ENCODE measurements at places on chromosomes 1 and 21.

DNA sequence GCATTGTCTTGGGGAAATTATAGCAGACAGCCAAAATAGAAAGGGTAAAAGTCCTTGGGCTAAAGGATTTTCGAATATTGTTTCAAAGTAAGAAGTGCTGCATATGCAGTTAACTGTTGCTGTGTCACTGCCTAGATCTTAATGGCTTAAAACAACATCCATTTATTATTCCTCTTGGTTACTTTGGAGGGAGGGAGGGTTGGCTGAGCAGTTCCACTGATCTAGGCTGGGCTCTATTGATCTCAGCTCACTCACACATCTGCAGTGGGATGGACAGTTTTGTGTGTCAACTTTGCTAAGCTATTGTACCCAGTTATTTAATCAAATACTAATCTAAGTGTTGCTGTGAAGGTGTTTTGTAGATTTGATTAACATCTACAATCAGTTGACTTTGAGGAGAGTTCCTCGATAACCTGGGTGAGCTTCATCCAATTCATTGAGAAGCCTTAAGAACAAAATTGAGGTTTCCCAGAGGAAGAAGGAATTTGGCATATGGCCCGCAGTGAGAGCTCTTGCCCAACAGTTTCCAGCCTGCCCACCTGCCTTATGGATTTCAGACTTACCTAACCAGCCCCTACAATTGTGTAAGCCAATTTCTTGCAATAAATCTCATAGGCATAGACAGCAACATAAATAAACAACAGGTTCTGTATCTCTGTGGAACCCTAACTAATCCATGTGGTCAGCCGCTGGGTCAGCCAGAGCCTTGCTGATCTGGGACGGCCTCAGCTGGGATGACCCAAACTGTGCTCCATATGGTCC is 187.3 kb downstream of the AK5 start:
- DNase-seq = no peak

DNA sequence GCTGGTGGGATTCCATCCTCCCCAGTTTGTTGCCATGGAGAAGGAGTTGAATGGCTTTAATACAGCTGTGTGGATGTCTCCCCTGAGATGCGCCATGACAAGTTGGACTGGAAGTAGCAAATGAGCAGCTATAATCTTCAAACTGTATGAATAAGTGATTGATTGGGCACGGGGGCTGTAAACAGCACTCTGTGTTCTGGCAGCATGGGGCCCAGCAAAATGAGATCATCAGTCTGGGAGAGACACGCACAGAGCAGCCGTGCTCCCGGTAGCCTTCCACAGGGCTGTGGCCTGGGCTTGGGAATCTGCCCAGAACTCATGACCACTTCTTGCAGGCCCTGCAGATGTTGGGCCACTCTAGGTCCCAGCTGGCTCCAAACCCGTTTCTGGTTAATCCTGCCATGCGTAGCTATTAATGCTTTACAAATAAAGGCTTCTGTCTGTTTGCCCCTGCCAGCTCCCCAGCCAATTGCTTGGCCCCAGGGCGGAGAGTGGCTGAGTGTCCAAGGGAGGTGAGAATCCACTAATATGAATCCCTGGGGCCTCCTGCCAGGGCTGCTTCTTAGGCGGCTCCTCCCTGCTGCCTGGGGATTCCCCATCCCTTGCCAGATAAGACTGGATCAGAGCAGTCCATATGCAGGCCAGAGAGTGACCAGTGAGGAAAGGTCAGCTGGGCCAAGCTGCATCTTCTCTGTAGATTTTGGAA is 642.9 kb downstream of the AJAP1 start:
- no peak for DNase-seq

- DNase-seq = peak; percentile 23
Observed at GRCh38 chr1:100440075-100440809, 87.9 kb downstream of the CDC14A start.

GRCh38 chr1:8540971-8541370 is 223.1 kb downstream of the SLC45A1 start:
- no peak for DNase-seq

DNA sequence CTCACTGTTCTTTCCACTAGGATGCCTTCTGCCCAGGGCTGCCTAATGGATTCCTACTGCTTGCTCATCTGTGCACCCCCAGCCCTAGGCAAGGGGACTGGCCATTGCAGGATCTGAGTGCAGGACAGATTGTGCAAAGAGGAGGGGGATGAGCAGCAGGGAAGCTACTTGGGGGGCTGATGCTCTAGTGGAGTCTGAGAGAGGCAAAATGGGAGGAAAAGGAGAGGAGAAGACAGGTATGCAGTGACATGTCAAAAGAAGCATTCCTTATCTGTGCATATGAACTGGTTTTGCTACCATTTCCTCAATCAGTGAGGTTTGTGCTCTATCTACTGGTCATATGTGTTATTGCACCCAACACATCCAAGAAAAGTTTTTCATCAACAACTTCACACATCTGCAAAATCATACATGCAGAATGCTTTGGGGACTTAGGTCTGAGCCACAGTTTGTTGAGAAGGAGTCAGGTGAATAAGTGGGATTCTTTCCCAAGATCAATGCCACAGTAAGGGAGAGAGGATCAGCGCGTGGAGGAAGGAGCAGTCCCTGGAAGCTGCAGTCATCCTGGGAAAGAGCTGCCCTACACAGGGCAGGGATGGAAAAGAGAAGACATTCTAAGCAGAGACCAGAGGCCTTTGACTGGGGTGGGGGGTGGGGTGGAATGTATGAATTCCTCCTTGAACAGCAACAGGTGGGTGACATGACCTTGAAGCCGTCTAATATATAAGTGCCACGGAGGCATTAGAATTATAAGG is 14.4 kb downstream of the SLC5A9 start:
- DNase-seq = no peak

GRCh38 chr1:228753287-228753686 is 18.0 kb downstream of the RHOU start:
- no peak for DNase-seq

DNA sequence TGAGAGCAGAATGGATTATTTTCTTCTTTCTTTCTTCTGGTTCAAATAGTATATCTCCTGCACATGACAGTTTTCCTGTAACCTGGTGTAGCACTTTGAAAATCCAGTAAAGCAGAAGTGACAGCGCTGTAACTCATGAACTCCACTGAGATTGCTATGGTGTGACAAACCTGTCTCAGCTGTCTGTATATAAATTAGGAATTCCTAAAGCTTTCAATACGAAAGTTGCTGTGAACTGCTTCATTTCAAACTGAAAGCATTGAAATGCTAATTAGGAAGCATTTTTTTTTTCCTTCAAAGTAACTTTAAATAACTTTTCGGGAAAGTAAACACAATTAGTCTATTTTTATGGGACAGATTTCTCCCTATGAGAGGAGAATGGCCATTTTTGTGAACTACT is 646.9 kb upstream of the ZP4 start:
- DNase-seq = no peak

DNA sequence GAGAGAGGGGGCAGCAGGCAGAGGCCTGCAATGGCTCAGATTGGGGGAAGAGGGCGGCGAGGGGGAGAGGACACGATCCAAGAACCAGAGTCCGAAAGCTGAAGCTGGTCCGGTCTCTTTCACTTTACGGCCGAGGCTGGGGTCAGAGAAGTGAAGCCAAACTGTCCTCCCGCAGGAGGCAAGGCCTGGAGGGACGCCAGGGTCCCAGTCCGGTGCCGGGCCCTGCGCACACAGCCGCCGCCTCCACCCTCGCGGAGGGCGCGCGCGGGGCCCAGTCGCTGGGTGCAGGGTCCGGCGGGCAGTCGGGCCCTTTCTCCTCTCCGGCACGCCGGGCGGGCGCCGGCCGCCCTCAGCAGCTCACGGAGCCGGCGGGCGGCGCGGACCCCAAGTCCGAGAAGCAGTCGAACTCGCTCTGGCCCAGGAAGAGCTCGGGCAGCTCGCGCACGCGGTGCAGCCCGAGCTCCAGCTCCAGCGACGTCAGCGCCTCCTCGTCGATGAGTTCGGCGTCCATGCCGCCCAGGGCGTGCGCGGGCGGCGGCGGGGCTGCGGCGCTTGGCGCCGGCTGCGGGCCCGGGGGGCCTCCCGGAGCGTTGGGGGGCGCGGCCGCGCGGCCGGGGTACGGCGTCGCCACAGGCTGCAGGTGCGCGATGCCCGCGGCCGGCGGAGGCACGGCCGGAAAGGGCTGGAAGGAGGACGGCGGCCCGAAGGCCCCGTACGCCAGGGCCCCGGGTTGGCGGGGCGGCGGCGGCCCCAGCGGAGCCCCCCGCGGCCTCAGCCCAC is 749 bp downstream of the CITED4 start:
- DNase-seq = no peak

GRCh38 chr1:50023292-50024159 is at the start of gene AGBL4:
Gene AGBL4 (minus strand): TSS chr1:50023954.
- DNase-seq = no peak

- no peak for DNase-seq
Observed at GRCh38 chr1:50970931-50971582, 1.0 kb downstream of the CDKN2C start.

DNA sequence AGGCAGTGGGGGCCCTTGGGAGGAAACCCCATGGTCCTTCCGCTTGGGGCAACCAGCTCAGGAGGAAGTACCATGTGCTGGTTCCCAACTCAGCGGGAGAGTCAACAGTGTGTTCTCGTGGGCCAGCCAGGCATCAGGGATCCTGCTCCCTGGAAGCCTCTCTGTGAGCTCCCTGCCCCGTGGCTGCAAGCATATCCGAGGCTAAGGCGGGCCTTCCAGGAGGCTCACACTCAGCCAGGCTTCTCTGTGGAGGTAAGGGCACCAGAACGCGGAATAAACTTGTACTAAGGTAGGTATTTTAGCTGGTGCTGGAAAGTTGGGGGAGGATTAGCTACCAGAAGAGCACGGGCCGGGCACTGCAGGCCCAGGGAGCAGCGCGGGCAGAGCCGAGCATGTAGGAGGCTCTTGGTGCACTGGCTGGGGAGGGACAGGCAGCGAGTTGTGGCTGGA is 74.7 kb upstream of the POU3F1 start:
- no peak for DNase-seq

GRCh38 chr1:167856711-167857418 is 57.1 kb downstream of the ADCY10 start:
- no peak for DNase-seq

- no peak for DNase-seq
Observed at GRCh38 chr1:242842094-242842493, 317.6 kb upstream of the PLD5 start.

DNA sequence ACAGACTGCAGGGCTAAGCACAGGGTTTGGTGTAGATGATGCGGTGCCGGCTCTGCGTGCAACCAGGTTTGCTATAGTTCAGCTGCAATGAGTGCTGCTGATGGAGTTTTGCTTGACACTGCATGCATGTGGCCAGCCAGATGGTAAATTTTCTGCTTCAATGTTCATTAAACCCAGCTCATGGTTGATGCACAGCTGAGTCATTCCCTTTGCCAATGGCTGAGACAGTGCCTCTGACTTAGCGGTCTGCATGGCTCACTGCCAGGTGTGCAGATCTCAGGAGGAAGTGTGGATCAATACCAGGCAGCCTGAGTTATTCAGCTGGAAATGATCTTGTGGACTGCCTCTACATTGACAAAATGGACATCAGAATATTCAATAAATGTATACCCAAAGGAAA is 172.7 kb upstream of the ZP4 start:
- DNase-seq = no peak

DNA sequence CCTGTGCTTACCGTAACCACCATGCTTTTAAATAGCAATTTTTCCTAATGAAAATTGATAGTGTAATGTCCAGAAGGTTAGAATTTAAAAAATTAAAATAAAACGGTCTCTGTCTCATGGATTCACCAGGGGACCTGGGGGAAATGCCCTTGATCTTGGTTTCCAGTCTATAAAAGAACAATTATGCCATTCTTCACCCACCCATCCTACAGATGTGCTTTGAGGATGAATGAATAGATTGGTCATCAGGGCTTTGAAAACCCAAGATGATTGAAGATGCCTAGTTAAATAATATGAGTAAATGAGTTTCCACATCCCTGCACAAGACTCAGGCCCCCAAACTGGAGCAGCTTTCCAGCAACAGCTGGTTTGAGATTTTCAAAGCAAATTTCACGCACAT is 38.7 kb downstream of the CNN3 start:
- no peak for DNase-seq

GRCh38 chr1:186299570-186299969 is 75.5 kb downstream of the TPR start:
- no peak for DNase-seq

DNA sequence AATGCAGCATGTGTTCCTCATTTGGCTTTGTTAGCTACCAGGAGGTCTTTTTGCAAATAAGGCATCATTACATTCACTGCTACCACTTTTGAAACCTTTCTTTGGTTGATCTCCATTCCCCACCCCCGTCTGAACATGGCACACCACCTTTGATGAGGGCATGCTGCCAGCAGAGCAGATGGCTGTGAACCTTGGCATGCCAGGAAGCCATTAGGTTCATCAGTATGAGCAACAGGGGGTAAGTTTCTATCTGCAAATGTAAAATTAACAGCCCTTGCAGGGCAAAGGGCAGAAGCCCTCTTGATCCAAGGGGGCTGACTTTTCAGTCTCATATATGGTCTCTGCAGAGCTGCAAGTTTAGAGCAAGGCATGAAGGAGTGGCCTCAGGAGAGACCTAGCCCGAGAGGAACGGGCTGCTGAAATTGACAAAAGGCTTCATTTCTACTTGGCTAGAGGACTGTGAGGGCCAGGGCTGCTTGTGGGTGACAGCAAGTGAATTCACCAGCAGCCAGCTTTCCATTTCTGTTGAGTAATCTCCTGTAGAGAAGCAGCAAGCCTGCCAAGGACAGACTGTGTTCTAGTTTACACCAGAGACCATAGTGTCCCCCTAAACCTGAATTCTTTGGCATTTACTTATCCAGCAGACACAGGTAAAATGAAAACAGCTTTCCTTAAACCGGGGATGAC is 127.9 kb downstream of the ZNF326 start:
- no peak for DNase-seq

- peak; percentile 78 for DNase-seq
Observed at GRCh38 chr1:161038523-161039153, at the start of gene TSTD1. Gene TSTD1 (minus strand): TSS chr1:161038964. CDS start chr1:161038889, 75 bp downstream.

- peak; percentile 52 for DNase-seq
Observed at GRCh38 chr1:39258146-39258924, 53.8 kb downstream of the MACF1 start.

DNA sequence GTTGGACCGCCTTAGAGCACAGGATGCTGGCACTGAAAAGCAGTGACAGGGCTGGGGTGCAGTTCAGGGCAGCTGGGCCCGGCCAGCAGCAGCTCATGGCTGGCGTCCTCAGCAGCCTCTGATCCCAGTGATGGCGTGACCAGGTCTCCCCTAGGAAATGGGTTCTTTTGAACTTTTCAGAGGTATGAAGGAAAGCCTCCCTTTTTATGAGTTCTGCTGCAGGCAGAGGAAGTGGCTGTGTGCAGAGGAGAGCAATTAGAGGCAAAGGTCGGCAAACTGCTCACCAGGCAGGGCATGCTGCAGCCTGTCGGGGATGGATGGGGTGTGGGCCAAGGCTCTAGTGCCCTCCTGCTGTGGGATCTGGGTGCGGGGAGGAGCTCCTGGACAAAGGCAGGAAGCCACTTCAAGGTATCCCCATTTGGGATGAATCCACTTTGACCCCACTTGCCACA is 45.6 kb upstream of the RAB4A start:
- no peak for DNase-seq

- DNase-seq = no peak
Observed at GRCh38 chr1:21152423-21153100, 24.1 kb downstream of the EIF4G3 start.

DNA sequence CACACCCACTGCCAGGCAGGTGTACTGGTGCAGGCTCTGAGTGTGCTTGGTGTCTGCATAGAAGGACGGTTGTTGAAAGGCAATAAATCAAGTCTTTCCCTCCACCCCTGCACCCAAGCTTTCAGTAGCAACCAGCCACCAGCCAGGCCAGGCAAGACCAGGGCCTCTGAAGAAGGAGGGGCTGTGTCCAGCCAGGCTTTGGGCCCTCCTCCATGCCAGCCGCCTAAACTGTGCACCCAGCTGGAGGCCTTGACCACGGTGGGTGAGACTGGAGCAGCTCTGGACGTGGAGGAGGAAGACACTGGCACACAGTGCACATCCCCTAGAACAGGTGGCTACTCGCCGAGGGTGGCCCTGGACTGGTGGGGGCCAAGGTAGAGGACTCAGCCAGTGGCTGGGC is 4.9 kb downstream of the OLIG2 start:
- no peak for DNase-seq
